ENCODE measurements at places on chromosomes 1 and 21. TPM values are rescaled to one million over a fixed set of nuclear protein-coding genes. Genes with fewer than 3 reads are reported as not detected.

Gene GNAT2
- not detected for total RNA-seq

Gene A3GALT2
- total RNA-seq: not detected

Gene SPATA45
- not detected for total RNA-seq

Gene FMO5
- 0.39 TPM for total RNA-seq

Gene PADI2
- 0.14 TPM for total RNA-seq

Gene KLF17
- not detected for total RNA-seq
